ENCODE measurements at places on chromosomes 1 and 21.

DNA sequence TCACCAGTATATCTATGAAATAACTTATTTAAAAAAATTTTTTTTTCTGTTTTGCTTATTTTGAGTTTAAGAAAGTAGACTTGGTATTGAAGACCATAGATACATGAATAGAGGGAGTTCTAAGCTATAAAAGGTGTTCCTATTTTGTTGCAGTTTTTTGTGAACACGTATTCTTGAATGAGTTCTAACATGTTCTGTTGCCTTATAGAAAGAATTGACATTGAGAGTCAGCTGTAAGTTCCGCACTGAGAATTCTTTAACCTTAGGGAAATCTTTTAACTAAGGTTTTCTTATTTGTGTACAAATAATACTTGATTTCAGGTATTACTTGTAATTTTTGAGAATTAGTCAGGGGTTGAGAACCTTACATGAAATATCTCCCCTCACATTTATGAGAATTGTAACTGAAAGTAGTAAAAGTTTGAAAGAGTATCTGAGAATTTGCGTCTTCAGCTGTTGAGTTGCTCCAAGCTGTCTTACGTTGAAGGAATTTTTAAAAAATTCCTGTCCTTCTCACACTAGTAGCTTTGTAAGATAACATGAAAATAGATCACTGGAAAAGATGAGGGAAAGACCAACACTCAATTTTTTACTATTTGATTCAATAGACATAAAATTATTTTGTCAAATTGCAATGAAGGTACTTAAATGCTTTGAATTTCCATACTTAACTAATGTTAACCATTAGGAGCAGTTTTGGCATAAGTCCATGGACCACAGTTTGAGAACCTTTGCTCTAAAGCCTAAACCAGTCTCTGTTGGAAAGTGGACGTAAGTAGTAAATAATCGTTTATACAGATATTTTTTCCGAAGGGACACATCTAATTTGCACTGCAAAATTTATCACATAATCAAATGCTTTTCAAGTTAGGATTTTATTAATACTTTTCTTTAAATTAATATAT lies 3.8 kb downstream of the DR1 start:
- DNase-seq = no peak

GRCh38 chr1:88742531-88742930 lies 58.5 kb downstream of the PKN2 start:
- no peak for DNase-seq

DNA sequence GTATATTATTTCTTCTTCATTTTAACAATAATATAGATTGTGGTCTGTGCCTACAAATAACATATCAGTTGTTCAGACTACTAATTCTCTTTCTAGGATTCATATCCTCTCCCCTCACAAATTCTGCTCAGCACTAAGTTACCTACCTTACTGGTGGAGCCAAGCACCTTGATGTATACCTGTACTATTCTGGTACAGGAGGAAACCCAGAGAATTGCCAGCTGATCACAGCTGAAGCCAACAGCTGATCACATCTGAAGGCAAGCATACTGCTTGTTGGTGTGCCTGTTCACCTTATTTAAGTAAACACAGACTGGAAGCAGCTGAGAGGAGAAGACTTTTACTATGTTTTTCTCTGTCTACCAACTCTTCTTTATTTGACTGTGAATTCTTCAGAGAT lies 101.8 kb downstream of the PBX1 start:
- DNase-seq = no peak

- DNase-seq = no peak
Observed at GRCh38 chr1:192604979-192605620, 29.5 kb downstream of the RGS1 start.

DNA sequence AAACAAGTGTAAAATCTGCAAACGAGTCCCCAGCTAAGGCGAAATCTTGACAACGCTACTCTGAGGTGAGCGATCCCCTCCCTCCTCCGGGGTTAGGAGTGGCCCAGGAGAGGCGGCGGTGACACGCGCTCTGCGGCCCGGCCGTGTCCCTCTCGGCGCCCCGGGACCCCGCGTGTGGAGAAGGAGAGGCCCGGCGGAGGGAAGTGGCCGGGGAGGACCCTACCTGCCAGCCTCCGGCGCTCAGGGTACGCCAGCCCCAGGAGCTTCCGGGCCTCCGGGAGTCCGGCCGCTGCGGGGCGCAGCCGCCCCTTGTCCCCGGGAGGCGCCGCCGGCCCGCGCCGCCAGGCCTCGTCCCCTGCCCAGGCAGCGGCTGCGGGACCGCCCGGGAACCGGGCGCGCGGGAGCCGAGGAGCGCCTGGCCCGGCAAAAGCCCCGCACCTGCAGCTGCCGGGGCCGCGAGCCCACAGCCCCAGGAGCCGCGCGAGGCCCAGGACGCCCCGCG lies 543 bp downstream of the ABCB10 start:
- DNase-seq = peak; percentile 15

DNA sequence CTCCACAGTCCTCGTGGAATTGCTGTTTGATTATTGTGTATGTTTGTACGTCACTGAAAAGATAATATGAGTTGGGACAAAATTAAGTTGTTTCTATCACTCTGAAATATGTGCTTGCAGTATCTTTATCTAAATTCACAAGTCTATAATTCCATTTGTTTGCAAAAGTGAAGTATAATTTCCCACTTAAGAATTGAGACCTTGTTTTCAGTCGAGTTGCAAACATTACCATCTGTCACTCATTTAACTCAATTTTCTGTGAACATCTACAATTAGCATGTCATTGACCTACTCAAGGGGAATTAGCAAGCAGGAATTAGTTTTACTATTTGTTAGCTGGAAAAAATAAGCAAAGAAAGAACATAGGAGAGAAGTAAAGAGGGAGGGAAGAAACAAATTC lies 195.8 kb downstream of the TPR start:
- no peak for DNase-seq

DNA sequence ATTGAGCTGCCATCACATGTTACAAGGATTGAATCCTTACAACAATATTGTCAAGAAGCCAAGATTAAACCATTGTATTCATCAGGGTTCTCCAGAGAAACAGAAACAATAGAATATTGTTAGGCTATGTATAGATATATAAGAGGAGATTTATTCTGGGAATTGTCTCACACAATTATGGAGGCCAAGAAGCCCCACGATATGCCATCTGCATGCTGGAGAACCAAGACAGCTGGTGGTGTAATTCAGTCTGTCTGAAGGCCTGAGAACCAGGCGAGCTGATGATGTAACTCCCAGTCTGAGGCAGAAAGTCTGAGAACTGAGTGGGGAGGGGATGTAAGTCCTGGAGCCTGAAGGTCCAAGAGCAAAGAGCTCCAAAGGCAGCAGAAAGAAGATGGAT lies 14.5 kb upstream of the TTF2 start:
- DNase-seq = no peak

Measured in stimulated activated naive CD4-positive, alpha-beta T cell treated with Interleukin-2 at 50 U/mL for 16 hours (primary cell).